Activated T-helper 1 cell treated with anti-CD3 and anti-CD28 coated beads, Interleukin-12 subunit alpha, Interleukin-12 subunit beta, Interleukin-2, Interleukin-4 antibody, amounts not matched to agents 30 ng/mL and 10 ng/mL and 1 ng/mL, durations not matched to agents 14 hours and 24 hours and 36 hours (primary cell): ENCODE measurements at places on chromosomes 3 and 15.

DNA sequence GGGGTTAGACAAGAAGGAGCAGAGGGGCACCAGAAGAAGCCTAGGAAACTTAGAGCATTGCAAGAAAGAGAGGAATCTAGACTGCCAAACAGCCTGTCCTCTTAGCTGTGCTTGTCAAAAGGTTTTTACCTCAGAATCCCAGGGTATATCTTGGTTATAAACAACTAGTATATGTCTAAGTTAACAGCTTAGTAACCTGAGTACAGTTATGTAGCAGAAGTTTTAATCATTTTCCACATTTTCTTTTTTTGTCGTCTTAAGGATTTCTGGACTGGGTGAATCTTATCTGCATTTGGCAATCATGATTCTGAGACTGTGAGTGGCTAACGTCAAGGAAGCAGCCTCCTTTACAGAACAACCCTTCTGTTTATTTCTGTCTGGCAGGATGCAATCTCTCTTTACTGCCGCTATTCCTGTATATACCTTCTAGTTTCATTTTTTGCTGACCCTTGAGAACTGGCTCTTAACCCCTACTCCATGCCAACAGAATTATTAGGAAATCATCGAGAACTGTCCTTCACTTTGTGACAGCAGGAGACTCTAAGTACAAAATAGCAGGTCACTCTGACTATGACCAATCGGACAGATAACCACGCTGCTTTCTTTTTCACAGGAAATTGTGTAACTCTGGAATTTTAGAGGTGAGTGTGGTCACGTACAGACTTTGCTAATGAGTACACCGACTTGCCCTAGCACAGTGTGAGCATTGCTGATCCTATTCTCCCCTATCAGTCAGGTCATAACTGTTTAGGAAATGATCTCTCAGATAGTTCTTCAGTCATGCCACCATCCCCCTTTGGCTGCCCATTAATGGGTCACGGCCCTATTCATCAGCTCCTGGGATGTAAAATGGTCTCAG is 3.3 kb upstream of the CP start:
- peak; percentile 46 for DNase-seq

- DNase-seq: no peak
Measured at GRCh38 chr15:31332020-31332680, 5.5 kb downstream of the KLF13 start.

DNA sequence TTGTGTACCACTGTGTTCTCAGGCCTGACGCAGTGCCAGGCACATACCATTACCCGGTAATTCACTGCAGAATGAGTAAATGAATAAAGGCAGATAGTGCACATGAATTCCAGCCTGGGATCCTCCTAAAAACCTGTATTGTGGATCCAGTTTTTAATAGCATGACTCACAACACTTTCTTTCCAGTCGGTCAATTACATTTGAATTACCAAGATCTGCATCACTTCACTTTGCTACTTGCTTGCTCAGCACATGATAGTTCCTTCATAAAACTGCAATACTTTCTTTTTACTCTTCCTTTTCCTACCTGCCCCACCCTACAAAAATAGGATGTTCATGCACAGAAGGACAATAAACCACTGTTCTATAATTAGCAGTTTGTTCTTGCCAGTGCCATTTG is 553.8 kb downstream of the MAGI1 start:
- DNase-seq: no peak

DNA sequence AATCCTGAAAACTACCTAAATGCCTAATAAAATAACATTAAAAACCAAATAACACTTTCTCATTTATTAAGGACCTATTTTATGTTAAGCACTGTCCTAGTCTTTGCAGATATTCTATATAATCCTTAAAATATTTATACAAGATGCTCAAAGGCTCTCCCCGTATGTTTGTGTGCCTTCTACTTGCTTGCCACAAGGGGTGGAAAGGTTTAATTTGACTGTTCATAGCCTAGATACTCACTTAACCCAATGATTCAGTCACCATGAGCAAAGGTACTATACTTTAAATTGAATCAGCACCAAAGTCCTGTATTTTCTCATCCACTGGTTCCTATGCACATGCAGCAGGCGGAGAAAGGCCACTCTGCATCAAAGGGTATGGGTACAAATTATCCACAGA is 32.0 kb downstream of the LSAMP start:
- DNase-seq: no peak

GRCh38 chr3:83670416-83670815 is 1288.4 kb upstream of the CADM2 start:
- DNase-seq: no peak

DNA sequence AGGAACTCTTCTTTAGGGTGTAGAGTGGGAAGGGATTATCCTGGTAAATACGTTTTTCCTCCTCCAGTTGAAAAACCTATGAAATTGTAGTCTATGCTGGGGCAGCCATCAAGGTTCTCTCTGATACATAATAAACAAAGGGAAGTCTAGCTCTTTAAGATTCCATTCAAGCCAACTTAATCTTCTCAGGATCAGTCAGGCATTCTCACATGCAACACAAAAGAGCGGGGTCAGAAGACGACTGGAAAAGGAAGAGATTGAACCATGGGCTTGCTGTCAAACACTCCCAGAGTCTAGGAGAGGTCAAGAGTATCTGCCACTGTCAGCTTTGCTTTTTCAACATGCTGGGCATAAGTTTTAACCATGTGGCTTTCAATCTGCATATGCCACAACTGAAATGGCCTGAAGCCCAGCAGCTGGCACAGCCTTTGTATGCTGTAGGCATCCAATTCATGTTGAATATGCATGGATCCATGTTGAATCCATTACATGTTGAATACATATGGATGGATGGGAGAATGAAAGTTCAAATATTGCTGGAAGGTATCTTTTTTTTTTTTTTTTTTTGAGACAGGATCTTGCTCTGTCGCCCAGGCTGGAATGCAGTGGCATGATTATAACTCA is 8.5 kb downstream of the TRAT1 start:
- no peak for DNase-seq

DNA sequence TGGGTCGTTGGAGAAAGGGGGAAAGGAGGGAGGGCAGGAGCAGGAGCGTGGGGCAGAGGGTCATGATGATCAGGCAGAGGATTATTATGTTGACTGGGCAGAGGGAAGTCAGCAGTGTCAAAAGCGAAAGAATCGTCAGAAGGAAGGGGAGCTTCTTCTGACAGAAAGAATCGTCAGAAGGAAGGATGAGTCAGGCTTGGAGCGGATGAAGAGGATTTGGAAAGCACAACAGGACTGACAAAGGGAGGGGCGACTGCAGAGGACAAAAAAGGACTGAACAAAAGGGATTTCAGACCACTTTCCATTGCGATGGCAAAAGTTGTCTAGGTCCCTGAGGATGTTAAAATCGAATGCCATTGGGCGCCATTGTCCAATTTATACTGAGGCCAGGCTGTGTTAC is 1053.5 kb downstream of the SI start:
- no peak for DNase-seq

DNA sequence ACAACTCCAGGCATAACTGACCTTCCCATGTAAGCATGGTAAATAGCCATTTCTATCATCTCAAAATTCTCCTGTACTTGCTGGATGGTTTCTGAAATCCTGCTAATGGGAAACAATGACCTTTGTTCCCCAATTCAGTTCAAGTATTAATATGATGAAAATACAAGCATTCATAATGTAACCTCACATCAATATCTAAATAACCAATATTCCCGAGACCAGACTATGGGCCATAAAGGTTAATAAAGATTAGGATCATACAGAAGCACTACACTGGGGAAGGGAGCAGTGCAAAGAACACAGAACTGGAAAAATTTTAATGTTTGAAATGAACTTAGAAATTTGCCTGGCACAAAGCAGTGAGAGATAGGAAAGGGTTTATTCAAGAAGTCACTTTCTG is 151.3 kb upstream of the SETMAR start:
- DNase-seq: no peak

DNA sequence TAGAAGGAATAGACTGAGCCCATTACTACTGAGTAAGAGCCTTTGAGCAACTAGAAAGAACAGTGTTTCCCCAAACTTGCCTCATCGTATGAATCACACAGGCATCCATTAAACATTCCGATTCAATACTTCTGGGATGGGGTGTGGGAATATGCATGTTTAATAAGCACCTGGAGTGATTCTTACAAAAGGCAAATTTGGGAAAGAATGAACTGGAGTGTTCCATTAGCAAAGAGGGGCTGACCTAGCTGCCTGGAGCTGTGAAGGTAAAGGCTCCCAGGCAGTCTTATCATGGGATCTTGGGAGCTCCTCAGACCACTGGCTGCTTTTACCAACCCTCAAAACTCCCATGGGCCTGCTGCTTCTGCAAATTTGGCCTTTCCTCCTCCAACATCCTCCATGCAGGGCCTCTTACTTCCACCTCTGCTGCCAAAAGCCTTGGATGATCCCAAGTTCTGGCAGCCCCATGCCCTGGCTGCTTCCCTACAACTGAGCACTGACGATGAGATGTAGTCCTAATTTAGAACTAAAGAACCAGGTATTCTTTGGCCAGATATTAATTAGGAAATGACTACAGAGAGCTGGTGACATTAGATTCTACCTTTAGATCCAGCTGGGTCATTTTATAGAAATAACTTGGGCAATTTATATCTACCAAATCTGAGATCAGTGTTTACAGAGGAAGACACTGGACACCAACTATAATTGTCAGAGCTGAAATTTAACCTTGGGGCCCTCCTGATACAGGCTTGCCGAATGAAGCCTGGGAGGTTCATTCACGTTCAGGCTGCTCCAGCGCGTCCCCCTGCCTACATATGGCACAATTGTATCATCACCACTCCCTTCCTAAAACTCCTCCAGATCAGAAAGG is 11.2 kb upstream of the HOMER2 start:
- no peak for DNase-seq

DNA sequence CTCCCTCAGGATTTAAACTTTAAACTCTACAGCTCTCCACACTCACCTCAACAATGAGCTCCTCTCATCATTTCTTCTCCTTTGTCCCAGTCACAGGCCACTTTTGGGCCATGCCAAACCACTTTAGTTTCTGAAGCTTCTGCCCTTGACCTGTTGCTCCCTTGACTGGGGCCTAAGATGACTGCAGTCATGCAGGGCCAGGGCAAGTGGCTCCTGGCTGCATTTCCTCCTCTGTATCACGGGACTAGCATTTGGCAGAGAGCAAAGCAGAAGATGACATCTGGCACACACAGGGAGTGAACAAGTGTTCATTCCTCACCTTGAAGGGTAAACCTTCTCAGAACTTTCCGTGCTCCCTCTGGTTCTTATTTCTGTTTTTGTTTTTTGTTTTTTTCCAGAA is 136.9 kb downstream of the PDE8A start:
- DNase-seq: no peak

- DNase-seq: no peak
Measured at GRCh38 chr3:16885593-16886302, 993 bp downstream of the PLCL2 start.

DNA sequence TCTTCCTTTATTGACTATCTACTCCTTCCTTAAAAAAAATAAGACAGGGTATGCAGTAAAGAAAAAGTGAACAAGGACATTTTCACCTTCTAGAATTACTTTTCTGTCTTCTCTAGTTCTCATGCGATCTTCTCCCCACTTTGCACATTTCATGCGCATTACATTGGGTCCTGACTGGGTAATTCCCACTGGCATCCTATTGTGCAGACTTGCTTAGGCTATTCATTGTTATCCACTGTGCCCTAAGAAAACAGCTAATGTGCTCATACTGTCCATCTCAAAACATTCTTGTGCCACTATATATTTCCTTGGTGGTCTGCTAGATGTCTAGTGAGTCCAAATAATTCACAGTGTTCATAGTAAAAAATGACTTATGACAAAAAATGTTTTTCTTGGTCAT is 447.4 kb upstream of the ROBO1 start:
- no peak for DNase-seq

GRCh38 chr3:69087030-69087791 is 2.5 kb downstream of the ARL6IP5 start:
- no peak for DNase-seq

- no peak for DNase-seq
Measured at GRCh38 chr3:29466442-29466841, 185.6 kb downstream of the RBMS3 start.

- DNase-seq: no peak
Measured at GRCh38 chr3:42176242-42177034, 85.3 kb downstream of the TRAK1 start.

DNA sequence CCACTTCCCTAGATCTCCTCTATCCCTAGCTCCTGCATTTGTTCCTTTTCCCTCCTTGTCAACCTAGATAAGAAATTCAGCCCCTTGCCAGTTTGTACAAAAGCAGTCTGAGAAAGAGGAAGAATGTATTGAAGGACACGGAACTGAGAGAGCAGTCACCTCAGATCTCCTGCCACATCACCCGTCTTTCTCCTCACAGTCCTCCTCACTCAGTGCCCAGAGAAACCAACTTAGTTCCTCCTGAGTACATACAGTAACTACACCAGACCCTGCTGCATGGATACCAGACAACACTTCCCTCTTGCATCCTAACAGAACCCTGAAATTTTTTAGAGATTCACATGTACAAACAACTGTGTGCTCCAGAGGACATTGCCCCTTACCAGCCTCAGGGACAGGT is 563.6 kb upstream of the ADAMTS9 start:
- no peak for DNase-seq

DNA sequence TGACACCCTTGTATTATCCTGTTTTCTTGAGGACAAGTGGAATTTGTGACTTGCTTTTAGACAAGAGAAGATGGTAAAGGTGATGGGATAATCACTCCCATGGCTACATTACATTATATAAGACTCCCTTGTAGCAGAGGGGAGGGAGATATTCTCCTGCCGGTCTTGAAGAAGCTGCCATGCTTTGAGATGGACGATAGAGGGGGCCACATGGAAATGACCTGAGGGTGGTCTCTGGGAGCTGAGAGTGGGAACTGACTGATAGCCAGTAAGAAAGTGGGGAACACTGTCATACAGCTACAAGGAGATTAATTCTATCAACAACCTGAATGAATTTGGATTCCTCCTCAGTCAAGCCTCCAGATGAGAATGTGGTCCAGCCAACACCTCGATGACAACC is 540.1 kb downstream of the NTRK3 start:
- no peak for DNase-seq

GRCh38 chr15:90114451-90114901 is 12.2 kb upstream of the IDH2 start:
- no peak for DNase-seq

- no peak for DNase-seq
Measured at GRCh38 chr3:127457094-127457475, 133.4 kb downstream of the TPRA1 start.

DNA sequence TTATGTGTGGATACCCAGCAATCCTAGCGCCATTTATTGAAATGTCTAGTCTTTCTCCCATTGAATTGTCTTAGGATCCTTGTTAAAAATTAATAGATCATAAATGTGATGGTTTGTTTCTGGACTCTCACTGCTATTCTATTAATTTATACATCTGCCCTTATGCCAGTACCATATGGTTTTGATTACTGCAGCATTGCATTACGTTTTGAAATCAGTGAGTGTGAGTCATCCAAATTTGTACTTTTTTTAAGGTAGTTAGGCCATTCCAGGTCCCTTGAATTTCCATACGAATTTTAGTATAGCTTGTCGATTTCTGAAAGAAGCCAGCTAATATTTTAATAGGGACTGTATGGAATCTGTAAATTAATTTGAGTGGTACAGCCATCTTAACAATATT is 648.6 kb upstream of the ZNF385D start:
- DNase-seq: no peak

GRCh38 chr3:152360966-152361365 is 92.2 kb downstream of the MBNL1 start:
- no peak for DNase-seq

- DNase-seq: no peak
Measured at GRCh38 chr15:87454860-87455259, 801.7 kb downstream of the NTRK3 start.
